Breast epithelium (tissue), 4 donors: ENCODE measurements at places on chromosomes 16 and 17.

GRCh38 chr16:47687694-47688093 is 226.6 kb downstream of the PHKB start:
- no peak for DNase-seq

DNA sequence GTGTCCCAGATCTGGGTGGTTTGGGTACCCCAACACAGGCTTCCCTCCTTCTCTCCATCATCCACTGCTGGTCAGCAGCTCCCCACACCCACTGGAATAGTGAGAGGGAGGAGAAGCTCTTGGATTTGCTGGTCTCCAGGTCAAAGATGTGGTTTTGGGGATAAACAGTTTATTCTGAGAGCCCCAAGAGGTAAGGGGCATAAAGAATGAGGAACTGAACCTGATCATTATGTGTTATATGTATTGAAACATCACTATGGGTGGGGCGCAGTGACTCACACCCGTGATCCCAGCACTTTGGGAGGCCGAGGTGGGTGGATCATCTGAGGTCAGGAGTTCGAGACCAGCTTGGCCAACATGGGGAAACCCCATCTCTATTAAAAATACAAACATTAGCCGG is 3.9 kb downstream of the DPEP2 start:
- DNase-seq, result no peak

- DNase-seq, result no peak
Measured at GRCh38 chr16:58843675-58844074, 109.6 kb upstream of the GOT2 start.

GRCh38 chr16:3999479-4000325 is 116.5 kb downstream of the ADCY9 start:
- no peak for DNase-seq
